ENCODE measurements at places on chromosomes 5 and 9.

GRCh38 chr5:150075806-150076205 is 10.5 kb downstream of the CSF1R start:
- DNase-seq, result peak; percentile 21

DNA sequence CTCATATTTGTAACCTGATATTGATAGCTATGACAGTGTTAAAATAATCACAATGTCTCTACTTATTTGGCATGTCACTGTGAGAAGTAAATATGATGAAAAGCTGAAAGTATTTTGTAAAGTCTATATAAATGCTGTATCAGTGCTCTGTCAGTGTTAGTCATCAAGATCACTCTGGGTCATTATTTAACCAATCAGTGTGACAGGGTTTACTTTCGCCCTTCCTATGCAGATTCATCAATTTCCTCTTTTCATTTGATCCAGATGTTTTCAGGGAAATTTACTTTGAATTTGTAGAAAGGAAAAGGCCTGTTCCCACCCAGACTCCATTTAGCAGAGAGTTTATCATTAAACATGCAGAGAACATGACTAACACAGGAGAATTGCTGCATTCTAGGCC is 9.9 kb upstream of the PCSK5 start:
- DNase-seq, result no peak

- DNase-seq, result no peak
Measured at GRCh38 chr9:122205176-122205575, 23.6 kb downstream of the LHX6 start.

DNA sequence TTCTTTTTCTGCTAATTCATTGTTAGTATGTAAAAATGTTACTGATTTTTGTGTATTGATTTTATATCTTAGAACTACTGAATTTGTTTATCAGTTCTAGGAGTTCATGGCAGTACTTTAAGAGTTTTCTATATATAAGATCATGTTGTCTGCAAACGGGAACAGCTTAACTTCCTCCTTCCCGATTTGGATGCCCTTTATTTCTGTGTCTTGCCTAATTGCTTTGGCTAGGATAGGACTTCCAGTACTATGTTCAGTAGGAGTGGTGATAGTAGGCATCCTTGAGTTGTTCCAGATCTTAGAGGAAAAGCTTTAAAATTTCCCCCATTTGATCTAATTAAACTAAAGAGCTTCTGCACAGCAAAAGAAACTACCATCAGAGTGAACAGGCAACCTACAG is 20.1 kb downstream of the RCL1 start:
- no peak for DNase-seq

- DNase-seq, result no peak
Measured at GRCh38 chr9:87667164-87667738, 58.7 kb upstream of the CTSL start.

GRCh38 chr5:87054821-87055220 is 212.9 kb upstream of the RASA1 start:
- DNase-seq, result no peak

DNA sequence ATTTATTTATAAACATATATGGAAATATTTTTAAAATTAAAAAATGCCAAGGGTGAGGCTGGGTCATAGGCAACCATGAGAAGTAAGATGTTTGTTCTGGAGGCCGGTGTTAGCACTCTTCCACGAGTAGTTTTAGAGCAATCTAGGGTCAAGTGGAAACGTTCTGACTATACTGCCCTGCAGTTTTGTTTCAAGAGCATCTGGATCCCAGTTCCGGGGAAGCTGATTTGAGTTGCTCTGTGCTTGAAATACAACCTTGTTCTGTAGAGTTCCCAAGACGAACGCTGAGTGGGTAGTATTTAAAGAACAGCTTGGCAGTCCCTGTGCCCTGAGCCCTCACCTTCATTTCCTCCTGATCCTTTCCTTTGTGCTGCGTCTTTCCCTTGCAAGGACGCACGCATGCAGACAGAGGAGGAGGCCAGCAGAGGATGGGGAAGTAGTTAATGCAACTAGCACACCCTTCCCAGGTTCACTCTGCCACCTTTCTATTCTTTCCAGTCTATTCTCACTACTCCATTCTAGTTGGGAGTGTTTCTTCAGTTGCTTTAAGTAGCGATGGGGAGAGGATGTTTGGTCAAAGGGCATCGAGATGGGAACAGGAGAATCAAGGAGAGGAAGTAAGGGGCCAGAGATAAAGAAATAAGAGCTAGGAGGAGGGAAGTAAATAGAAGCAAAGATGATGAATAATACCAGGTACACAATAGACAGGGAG is 68.3 kb upstream of the ZSWIM6 start:
- DNase-seq, result no peak

GRCh38 chr9:93601063-93601462 is 24.7 kb downstream of the PHF2 start:
- DNase-seq, result no peak

- DNase-seq, result no peak
Measured at GRCh38 chr5:132183723-132184122, 43.9 kb downstream of the P4HA2 start.

DNA sequence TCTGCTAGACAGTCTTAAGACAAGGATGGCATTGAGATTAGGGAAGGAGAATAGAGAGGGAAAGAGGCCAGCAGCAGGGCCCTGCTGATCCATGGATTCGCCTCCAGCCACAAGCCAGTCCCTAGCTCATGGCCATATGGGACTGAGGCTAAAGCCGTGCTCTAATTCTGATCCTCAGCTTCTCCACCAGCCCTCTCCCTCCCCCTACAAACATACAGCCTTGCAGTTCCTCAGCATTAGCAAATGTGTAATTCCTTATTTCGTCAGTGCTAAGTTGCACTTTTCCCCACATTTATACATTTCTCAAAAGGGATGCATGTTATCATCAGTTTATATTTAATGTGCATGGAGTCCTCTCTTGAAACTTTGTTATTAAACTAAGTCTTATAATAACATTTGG is 34.8 kb downstream of the ZNF462 start:
- no peak for DNase-seq

DNA sequence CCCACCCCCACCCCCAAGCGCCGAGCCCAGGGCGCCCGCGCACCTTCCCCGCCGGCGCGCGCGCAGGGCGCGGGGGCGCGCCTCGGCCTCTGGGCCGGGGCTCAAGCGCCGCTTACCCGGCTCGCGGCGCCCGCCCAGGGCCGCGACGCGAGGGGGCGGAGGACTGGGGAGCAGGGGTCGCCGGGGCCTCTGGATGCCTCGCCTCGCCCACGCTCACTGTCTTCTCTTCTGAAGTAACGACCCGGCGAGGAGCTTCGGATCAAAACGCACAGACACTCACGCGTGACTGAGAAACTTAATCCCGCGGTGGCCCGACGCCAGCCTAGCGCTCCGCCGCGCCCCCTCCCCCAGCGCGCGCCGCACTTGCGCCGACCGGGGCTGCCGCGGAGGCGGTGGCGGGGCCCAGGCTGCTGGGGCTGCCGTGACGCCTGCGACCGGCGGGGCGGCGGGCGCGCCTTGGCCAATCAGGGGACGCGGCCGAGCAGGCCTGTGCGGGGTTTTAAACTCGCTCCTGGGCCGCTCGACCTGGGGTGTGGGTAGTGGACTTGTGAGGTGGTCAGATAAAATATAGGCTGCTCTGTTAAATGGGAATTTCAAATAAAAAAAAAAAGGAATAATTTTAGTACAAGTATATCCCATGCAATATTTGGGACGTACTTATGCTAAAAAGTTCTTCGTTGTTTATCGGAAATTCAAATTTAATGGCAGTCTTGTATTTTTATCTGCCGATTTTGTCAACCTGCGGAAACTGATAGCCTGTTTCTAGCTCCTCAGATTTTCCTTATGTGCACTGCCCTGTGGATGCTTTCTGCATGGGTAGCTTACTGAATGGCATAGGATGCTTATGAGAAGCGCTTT is at the start of gene MPDZ:
Gene MPDZ, minus strand, starts transcription at position 409 of the 858 bp plus-strand sequence. CDS start 29,377 bp downstream, outside the sequence.
- DNase-seq, result peak; percentile 19
